B cell (primary cell): ENCODE measurements at places on chromosomes 2 and 18. TPM values are rescaled to one million over a fixed set of nuclear protein-coding genes. Genes with fewer than 3 reads are reported as not detected.

GRCh38 chr2:54728669-54729120 is 5.2 kb downstream of the EML6 start:
- H3K4me3 ChIP-seq, result no peak overlapping the region
- peaks cover 14% of the 10 kb centered on the region for H3K27me3 ChIP-seq

DNA sequence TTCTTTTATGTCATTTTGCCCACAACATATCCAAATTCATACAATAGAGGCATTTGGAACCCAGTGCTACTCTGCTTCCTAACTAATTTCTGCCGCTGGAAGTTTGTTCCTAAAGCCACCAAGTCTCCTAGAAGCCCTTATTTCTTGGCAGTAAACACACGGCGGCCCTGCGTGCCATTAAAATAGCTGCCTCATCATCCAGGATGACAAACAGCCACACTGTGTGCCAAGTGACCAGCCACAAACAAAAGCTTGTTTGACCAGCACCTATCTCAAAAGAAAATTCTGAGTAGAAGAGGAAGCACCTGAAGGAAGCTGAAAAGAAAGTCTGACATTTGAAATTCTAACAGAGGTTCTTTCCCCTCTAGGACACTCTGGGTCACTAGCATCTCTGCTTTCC is 64.2 kb downstream of the BCL11A start:
- H3K27ac ChIP-seq, result peak overlapping the region; percentile 14
- H3K36me3 ChIP-seq, result peaks cover 2% of the 10 kb centered on the region
- H3K4me1 ChIP-seq, result peaks cover 99% of the 10 kb centered on the region

- peaks cover 2% of the 10 kb centered on the region for H3K4me1 ChIP-seq
- DNase-seq, result no peak
- no peak overlapping the region for H3K4me3 ChIP-seq
- H3K27me3 ChIP-seq, result no peaks in the 10 kb centered on the region
Measured at GRCh38 chr18:58695772-58696171, 24.5 kb downstream of the MALT1 start.

- peaks cover 3% of the 10 kb centered on the region for H3K27me3 ChIP-seq
- H3K27ac ChIP-seq, result no peak overlapping the region
- no peak overlapping the region for H3K4me3 ChIP-seq
- H3K4me1 ChIP-seq, result no peaks in the 10 kb centered on the region
- no peak for DNase-seq
Measured at GRCh38 chr2:71261534-71261933, 34.6 kb upstream of the PAIP2B start.

Gene CHAC2
- 0.76 and 1.6 TPM in 2 replicates for polyA plus RNA-seq

GRCh38 chr2:32095671-32096070 is 32.3 kb downstream of the SPAST start:
- H3K27me3 ChIP-seq, result no peaks in the 10 kb centered on the region
- no peak overlapping the region for H3K4me3 ChIP-seq
- no peak for DNase-seq
- no peak overlapping the region for H3K27ac ChIP-seq

GRCh38 chr2:146801886-146802285 is 1042.9 kb upstream of the ACVR2A start:
- H3K36me3 ChIP-seq, result no peaks in the 10 kb centered on the region
- H3K4me3 ChIP-seq, result no peak overlapping the region
- H3K4me1 ChIP-seq, result no peaks in the 10 kb centered on the region

Gene LOXL3
- polyA plus RNA-seq, result 0.97 and 1.2 TPM in 2 replicates

Gene UPP2
- not detected in 2 replicates for polyA plus RNA-seq

DNA sequence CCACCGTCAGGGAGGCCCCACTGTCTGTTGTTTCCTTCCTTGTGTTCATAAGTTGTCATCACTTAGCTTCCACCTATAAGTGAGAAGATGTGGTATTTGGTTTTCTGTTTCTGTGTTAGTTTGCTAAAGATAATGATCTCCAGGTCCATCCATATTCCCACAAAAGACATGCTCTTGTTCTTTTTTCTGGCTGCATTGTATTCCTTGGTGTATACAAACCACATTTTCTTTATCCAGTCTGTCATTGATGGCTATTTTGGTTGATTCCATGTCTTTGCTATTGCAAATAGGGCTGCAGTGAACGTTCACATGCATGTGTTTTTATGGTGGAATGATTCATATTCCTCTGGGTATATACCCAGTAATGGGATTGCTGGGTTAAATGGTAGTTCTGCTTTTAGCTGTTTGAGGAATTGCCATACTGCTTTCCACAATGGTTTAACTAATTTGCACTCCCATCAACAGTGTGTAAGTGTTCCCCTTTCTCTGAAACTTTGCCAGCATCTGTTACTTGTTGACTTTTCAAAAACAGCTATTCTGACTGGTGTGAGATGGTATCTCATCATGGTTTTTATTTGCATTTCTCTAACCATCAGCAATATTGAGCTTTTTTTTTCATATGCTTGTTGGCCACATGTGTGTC is 156.6 kb upstream of the NOSTRIN start:
- no peaks in the 10 kb centered on the region for H3K4me1 ChIP-seq
- H3K27me3 ChIP-seq, result no peaks in the 10 kb centered on the region
- no peak overlapping the region for H3K4me3 ChIP-seq
- no peaks in the 10 kb centered on the region for H3K36me3 ChIP-seq
- H3K27ac ChIP-seq, result no peak overlapping the region
- DNase-seq, result no peak

DNA sequence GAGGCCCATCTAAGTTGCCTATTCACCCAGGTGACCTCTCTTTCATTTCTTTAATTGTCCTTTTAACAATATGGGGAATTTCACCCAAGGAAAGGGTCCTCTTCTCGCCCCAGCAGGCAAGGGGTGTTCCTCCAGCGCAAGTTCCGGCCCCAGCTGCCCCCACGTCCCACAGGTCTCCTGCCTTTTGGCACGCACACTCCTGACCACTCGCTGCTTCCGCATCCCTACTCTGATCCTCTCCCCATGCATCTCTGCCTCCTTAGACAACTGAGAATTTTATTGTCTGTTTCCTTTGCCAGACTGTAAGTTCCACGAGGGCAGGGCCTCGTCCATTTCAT is 684 bp upstream of the ARPC2 start:
- H3K4me1 ChIP-seq, result peaks cover 31% of the 10 kb centered on the region
- no peak for DNase-seq
- H3K36me3 ChIP-seq, result peaks cover 8% of the 10 kb centered on the region
- peak overlapping the region; percentile 53 for H3K4me3 ChIP-seq
- H3K27me3 ChIP-seq, result no peaks in the 10 kb centered on the region

GRCh38 chr2:29272311-29272710 is 157.1 kb downstream of the CLIP4 start:
- no peaks in the 10 kb centered on the region for H3K4me1 ChIP-seq
- no peak overlapping the region for H3K4me3 ChIP-seq
- no peaks in the 10 kb centered on the region for H3K36me3 ChIP-seq
- no peak overlapping the region for H3K27ac ChIP-seq

GRCh38 chr2:211344289-211344688 is 787.9 kb downstream of the CPS1 start:
- H3K4me3 ChIP-seq, result no peak overlapping the region
- H3K27me3 ChIP-seq, result no peaks in the 10 kb centered on the region
- no peak overlapping the region for H3K27ac ChIP-seq
- H3K36me3 ChIP-seq, result no peaks in the 10 kb centered on the region
- no peaks in the 10 kb centered on the region for H3K4me1 ChIP-seq

GRCh38 chr2:56227811-56228210 is 44.0 kb downstream of the CCDC85A start:
- no peak overlapping the region for H3K27ac ChIP-seq
- no peaks in the 10 kb centered on the region for H3K27me3 ChIP-seq
- H3K4me3 ChIP-seq, result no peak overlapping the region
- H3K4me1 ChIP-seq, result no peaks in the 10 kb centered on the region
- DNase-seq, result no peak

GRCh38 chr2:140863713-140864112 is 1267.1 kb downstream of the LRP1B start:
- H3K4me1 ChIP-seq, result no peaks in the 10 kb centered on the region
- no peak overlapping the region for H3K4me3 ChIP-seq
- no peak overlapping the region for H3K27ac ChIP-seq
- DNase-seq, result peak; percentile 2
- H3K27me3 ChIP-seq, result no peaks in the 10 kb centered on the region
- H3K36me3 ChIP-seq, result no peaks in the 10 kb centered on the region

- peaks cover 7% of the 10 kb centered on the region for H3K36me3 ChIP-seq
- H3K4me1 ChIP-seq, result peaks cover 31% of the 10 kb centered on the region
- H3K27ac ChIP-seq, result no peak overlapping the region
- no peak overlapping the region for H3K4me3 ChIP-seq
- no peaks in the 10 kb centered on the region for H3K27me3 ChIP-seq
- no peak for DNase-seq
Measured at GRCh38 chr18:44741085-44741484, 60.4 kb downstream of the SETBP1 start.

- no peaks in the 10 kb centered on the region for H3K27me3 ChIP-seq
- H3K36me3 ChIP-seq, result peaks cover 9% of the 10 kb centered on the region
- no peak overlapping the region for H3K27ac ChIP-seq
- no peak overlapping the region for H3K4me3 ChIP-seq
- DNase-seq, result no peak
- no peaks in the 10 kb centered on the region for H3K4me1 ChIP-seq
Measured at GRCh38 chr2:46047290-46047689, 249.9 kb upstream of the EPAS1 start.

Gene HYCC2
- 3.6 and 9.0 TPM in 2 replicates for polyA plus RNA-seq

- no peaks in the 10 kb centered on the region for H3K36me3 ChIP-seq
- no peaks in the 10 kb centered on the region for H3K4me1 ChIP-seq
- no peak for DNase-seq
- no peaks in the 10 kb centered on the region for H3K27me3 ChIP-seq
Measured at GRCh38 chr2:169520896-169521295, 11.4 kb downstream of the KLHL41 start.

Gene QPCT
- 0.48 and 0.87 TPM in 2 replicates for polyA plus RNA-seq

Gene TCF23
- polyA plus RNA-seq, result not detected in 2 replicates

GRCh38 chr2:17543131-17543660 is 2.7 kb downstream of the VSNL1 start:
- H3K4me1 ChIP-seq, result peaks cover 14% of the 10 kb centered on the region
- H3K27ac ChIP-seq, result no peak overlapping the region
- no peaks in the 10 kb centered on the region for H3K27me3 ChIP-seq
- H3K36me3 ChIP-seq, result no peaks in the 10 kb centered on the region

DNA sequence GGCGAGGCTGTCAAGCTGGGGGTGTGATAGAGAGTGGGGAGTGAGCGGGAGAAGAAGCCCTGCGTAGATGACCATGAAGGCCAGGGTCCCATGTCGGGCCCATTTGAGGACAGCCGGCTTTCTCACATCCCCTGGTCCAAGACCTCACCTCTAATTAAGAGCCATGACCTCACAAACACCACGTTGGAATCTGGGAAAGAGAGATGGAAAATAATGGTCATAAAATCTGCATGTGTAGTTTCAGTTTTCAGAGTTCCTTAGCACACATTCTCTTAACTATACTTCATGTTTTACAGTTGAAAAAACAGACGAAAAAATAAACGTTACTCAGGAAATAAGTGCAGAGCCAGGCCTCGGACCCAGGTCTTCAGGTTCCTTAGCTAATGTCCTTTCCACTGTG is 244.8 kb upstream of the SIX2 start:
- no peaks in the 10 kb centered on the region for H3K36me3 ChIP-seq
- no peaks in the 10 kb centered on the region for H3K27me3 ChIP-seq
- no peak overlapping the region for H3K4me3 ChIP-seq
- no peak for DNase-seq
- H3K4me1 ChIP-seq, result no peaks in the 10 kb centered on the region

Gene ASB1
- polyA plus RNA-seq, result 31.9 and 32.7 TPM in 2 replicates

DNA sequence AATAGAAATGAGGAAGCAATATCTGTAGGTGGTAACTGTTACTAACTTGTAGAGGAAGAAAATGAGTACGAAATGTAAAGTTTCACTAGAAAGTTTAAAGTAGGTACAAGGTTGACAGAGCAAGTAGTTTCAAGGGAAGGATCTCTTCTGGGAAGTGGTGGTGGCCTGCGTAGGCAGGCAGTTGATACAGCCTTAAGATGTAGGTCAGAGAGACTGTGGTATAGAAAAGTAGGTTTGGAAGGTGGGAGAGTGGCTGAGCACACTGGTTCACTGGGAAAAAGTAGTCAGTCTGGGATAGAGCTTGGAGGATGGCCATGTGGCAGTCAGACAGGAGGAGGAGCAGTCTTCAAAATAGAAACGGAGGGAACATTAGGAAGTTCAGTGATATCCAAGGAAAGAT is 23.5 kb downstream of the KDM3A start:
- DNase-seq, result no peak
- no peak overlapping the region for H3K4me3 ChIP-seq
- no peaks in the 10 kb centered on the region for H3K4me1 ChIP-seq
- H3K27me3 ChIP-seq, result no peaks in the 10 kb centered on the region
- H3K36me3 ChIP-seq, result peaks cover 27% of the 10 kb centered on the region
- no peak overlapping the region for H3K27ac ChIP-seq

Gene DSG4
- not detected in 2 replicates for polyA plus RNA-seq

Gene MEP1B
- 0.03 and 0.13 TPM in 2 replicates for polyA plus RNA-seq

GRCh38 chr2:30680121-30680520 is 127.1 kb downstream of the CAPN13 start:
- no peak overlapping the region for H3K27ac ChIP-seq
- no peak overlapping the region for H3K4me3 ChIP-seq
- H3K4me1 ChIP-seq, result peaks cover 13% of the 10 kb centered on the region
- no peaks in the 10 kb centered on the region for H3K36me3 ChIP-seq

DNA sequence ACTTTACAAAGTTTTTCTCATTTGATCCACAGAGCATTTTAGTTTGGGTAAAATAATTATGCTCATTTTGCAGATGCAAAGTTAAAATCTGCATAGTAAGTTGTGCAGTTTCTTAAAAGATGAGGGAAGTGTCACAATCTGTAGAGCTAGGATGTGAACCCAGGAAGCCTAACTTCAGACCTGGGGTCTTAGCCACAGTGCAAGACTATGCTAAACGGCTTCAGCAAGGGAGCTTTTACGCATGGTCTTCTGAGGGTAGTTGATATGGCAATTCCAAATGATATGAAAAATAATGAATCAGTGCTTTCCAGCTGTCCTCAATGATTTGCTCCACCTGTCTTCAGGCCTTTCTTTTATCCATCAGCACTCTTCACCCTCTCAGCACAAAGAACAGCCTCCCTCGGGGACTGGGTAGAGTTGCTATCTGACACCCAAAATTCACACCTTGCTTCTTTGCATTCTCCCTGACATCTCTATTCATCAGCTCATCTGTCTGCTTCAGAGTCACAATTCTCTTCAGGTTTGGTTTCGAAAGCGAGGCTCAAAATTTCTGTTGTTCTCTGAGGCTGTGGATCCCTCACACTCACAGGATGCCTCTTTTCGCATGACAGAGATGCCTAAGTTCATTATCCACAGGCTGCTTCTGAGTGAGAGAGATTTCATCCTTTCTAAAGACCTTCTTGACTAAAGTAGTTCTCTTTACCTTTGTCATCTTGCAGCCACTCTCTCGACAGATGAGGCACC is 302.5 kb downstream of the NRXN1 start:
- H3K27ac ChIP-seq, result no peak overlapping the region
- no peak overlapping the region for H3K4me3 ChIP-seq
- H3K36me3 ChIP-seq, result no peaks in the 10 kb centered on the region
- DNase-seq, result no peak
- no peaks in the 10 kb centered on the region for H3K4me1 ChIP-seq
- H3K27me3 ChIP-seq, result no peaks in the 10 kb centered on the region

- H3K4me1 ChIP-seq, result no peaks in the 10 kb centered on the region
- H3K27ac ChIP-seq, result no peak overlapping the region
- no peak overlapping the region for H3K4me3 ChIP-seq
- H3K36me3 ChIP-seq, result no peaks in the 10 kb centered on the region
Measured at GRCh38 chr2:157838442-157839161, 37.5 kb downstream of the ACVR1 start.

GRCh38 chr2:58047373-58047935 is 848 bp downstream of the VRK2 start:
- H3K27ac ChIP-seq, result peak overlapping the region; percentile 95
- peaks cover 29% of the 10 kb centered on the region for H3K4me1 ChIP-seq
- H3K36me3 ChIP-seq, result no peaks in the 10 kb centered on the region

- no peak overlapping the region for H3K4me3 ChIP-seq
- DNase-seq, result no peak
- H3K27ac ChIP-seq, result no peak overlapping the region
Measured at GRCh38 chr2:24618680-24619079, 127.6 kb downstream of the NCOA1 start.

GRCh38 chr2:117981810-117982209 is 32.1 kb downstream of the CCDC93 start:
- H3K4me1 ChIP-seq, result no peaks in the 10 kb centered on the region
- H3K27me3 ChIP-seq, result no peaks in the 10 kb centered on the region
- H3K27ac ChIP-seq, result no peak overlapping the region
